ENCODE measurements at places on chromosomes 2 and 18. TPM values are rescaled to one million over a fixed set of nuclear protein-coding genes. Genes with fewer than 3 reads are reported as not detected.

- DNase-seq: no peak
These were observed 185.0 kb upstream of the PID1 start for GRCh38 chr2:229456091-229456490.

DNA sequence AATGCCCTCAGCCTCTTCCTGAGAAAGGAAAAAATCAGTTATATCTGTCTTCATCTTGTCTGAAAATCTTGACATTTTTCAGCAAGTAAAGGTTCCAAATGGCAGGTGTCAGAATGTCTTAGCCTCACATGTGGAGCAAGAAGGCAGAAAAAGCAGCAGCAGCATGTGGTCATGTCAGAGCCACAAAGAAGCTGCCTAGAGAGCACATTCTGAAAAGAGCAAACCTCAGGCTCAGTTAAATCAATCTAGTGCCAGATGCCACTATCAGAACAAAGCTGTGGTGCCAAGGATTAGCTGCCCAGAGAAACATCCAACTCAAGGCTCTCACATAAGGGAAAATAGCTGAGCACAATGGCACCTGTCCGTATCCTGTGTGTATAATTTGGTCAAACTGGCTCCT, 105.9 kb downstream of the SRBD1 start:
- no peak for DNase-seq

GRCh38 chr18:23752796-23753195, 63.5 kb downstream of the LAMA3 start:
- DNase-seq: no peak

CCDC85A gene
- total RNA-seq: 8.7 TPM

DNA sequence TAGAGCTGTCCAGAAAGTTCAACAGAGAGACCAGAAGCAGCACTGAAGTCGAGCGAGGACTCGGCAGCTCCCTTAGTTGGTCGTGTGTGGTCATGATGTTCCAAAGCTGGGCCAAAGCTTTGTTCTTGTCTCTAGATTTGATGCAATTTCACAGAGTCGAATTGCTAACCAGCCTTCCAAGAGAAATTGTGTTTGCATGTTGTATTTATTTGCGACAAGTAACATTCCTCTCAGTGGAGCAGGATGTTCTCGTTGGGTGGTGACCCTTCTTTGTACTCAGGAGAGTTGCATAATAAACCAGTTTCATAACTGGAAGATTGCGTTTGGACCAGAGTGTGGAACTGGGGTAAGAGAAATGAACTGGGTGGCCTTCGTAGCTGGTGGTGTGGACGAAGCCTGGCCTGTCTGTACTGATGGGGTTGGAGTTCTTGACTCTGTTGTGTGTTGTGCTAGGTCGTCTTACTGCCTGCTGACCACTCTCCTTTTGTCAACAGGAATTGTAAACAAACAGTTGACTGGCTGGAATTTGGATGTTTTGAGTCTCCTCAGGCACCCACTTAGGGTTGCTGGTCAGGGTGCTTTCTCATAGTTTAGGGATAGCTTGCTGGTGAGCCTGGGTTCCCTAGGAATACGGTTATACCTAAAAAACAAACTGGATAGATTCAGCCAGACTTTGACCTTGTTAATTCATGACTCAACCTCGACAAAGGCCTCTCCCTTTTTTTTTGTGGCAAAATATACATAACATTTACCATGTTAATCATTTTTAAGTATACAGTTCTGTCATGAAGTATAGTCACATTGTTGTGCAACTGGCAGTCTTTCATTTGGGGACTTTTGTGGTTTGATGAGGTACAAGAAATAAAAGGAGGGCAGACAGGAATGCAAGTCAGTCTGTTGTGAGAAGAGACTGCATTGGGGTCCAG, 28.9 kb upstream of the TOGARAM2 start:
- no peak for DNase-seq

GRCh38 chr2:170836027-170836426, 19.3 kb downstream of the GAD1 start:
- no peak for DNase-seq

All from left lung (tissue), 14 donors.